ENCODE measurements at places on chromosomes 16 and 17.

- no peak for DNase-seq
Measured at GRCh38 chr16:84314814-84315213, 20.1 kb downstream of the WFDC1 start.

DNA sequence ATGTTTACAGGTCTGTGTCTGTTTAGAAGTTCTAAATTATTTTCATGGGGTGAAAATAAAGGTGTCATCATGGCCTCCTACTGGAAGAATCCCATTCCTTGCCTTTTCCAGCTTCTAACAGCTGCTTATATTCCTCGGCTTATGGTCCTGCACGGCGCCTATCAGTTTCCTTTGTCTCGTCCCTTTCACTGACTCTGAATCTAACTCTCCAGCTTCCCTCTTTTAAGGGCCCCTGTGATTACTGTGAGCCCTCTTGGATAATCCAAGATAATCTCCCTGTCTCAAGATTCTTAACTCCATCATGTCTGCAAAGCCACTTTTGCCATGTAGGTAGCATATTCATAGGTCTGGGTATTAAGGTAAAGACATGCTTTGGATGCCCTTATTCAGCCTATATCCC lies 441.0 kb upstream of the ERCC4 start:
- DNase-seq, result no peak

DNA sequence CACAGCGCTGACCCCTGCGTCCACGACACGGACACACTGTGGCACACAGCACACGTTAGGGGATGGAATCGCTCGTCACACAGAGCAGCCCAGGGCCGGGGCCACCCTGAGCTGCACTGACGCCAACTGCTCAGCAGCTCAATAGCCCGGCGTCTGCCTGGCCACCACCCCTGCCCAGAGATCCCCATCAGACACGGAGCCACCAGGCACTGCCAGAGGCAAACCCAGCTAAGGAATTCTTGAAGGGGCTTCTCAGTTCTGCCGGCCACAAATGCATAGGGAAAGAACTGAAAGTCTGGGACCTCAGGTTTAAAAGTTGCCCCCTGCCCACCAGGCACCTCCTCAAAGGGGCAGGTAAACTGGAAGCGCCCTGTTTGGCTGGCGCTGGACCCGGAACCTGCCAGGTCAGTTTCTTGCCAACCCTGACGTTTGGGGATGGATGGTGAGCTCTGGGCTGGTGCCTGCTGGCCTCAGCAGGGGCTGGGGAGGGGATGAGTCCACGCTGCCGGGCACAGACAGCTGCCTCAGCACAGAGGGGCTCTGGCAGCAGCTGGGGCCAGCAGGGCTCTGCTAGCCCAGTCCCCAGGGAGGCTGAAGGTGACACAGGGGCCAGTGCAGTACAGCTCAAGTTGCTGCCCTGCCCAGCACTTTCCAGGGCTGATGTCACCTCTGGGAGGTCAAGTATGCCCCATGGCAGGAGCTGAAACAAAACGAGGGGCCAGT lies 33.2 kb downstream of the TIMM22 start:
- DNase-seq, result no peak

DNA sequence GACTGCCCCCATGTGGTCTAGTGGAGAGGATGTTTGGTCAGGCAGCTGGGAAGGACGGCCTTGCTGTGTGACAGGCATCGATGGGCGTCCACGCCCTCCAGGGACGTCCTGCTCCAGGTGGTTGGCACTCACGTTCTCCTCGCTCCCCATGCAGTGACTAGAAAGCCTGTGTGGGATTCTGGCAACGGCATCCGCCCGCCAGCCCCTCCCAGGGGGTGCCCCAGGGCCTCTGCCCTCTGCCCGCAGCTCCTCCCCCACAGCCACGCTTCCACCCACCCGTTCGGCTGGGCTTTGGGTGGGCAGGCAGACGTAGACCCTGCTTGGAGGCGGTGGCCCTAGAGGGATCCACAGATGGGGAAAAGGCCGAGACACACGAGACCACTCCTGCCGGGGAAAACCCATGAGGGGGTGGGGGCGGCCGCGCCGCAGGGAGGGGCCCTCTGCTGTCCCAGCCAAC lies 4.7 kb upstream of the IL17C start:
- DNase-seq, result no peak

GRCh38 chr17:21287703-21288449 lies 3.4 kb downstream of the MAP2K3 start:
- DNase-seq, result no peak

- no peak for DNase-seq
Measured at GRCh38 chr16:14527411-14528044, 102.5 kb downstream of the PARN start.

GRCh38 chr16:907842-908241 lies 62.9 kb downstream of the LMF1 start:
- no peak for DNase-seq

DNA sequence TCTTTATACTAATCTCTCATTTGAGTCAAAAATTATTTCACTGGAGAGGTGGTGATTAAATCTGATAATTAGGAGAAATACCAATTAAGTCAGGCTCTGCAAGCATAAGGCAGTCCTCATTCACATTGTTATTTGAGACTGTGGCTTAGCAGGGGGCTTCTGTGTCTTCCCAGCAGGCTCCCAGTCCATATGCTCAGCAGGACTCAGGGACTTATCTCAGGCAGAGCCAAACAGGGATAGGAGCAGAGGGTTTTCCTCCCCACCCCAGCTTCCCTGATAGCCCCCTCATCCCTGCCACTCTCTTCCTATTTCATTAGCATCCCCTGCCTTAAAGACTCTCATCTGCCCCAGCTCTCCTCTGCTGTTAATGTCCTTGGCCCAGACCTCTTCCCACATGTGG lies 104.3 kb upstream of the DNAH9 start:
- DNase-seq, result no peak

GRCh38 chr16:67521095-67521804 lies 7.4 kb upstream of the RIPOR1 start:
- DNase-seq, result no peak

- DNase-seq, result no peak
Measured at GRCh38 chr16:23941963-23942564, 106.3 kb downstream of the PRKCB start.

DNA sequence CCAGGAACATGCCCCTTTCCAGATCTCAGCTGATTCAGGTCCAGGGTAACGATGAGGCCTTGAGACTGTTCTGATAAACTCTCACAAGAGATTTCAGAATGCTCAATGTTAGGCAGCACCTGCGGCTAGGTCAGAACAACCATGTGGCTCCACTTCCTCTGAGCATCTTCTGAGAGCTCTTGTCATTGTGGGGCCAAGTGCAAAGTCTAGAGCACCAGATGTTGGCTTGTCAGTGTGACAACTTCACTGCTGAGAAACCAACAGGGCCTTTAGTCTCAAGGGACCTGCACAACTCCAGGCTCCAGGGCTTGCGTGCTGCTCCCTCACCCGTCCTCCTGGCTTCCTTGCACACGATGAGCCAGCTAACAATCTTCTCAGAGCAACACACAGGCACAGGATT lies 29.0 kb downstream of the FCSK start:
- DNase-seq, result no peak

DNA sequence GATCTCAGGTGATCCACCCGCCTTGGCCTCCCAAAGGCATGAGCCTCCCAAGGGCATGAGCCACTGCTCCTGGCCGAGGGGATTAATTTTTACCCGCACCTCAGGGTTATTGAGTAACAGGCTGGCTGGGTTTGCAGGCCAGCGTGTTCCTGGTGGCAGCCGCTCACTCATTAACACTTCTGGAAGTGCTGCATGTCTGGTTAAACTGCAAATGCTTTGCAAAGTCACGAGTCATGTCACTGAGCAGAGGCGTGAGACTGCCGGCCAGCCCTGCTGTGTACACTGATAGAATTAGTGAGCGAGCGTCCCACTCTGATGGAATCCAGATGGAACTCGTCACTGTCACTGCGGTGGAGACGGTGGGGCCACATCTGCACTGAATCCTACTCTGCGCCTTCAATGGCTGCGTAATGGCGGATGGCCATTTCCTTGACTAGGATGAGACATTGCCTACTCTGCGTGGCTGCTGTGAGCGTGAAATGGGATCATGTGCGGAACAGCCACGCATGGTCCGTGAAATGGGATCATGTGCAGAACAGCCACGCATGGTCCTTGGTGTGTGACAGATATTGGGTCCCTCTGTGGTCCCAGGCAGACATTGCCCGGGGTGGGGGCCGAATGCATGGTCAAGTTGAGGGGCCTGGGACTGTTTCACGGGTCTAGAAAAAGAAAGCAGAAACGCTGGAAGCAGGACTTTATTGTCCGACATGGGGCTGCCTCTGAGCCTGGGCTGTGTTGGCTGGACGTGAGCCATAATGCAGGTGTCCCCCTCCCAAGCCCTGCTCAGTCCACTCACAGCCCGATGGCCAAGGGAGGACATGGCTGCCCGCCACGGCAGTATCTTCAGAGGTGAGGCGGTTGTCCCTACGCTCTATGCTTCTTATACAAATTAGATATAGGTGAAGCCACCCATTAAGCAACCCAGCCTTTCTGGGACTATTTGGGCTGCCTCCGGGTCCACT lies 740 bp upstream of the SLC5A10 start:
- no peak for DNase-seq

DNA sequence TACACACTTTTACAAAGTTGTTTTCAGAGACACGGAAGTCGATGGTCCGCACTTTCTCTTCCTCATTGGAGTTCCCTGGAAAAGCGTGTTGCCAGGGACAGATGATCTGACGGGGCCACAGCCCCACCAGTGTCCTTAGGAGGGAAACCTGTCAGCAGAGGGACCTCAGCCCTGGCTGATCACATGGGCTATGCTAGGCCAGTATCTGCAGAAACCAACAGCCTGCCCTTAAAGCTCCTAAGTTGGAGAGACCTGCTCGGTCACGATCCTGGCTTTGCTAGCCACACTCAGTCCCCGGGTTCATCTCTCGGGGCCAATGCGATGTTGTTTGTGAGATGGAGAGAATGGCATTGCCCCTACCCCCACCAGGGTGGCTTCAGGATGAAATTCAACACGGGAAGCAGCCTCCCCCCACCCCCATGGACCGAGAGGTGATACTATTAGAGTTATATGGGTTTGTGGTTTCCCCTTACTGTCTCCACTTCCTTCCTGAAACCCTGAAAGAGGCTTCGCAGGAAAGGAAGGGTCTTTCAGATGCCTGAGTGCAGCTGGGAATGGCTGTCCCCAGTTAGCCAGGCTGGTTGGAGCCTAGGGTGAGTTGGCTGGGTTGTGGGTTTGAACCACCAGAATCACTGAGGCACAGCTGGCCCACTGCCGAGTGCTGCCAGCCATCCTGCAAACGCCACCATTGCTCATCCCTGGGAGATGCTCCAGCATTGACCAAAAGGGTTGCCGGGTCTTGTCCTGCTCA lies 16.6 kb downstream of the RMI2 start:
- DNase-seq, result no peak

- no peak for DNase-seq
Measured at GRCh38 chr17:36149296-36149820, 27.1 kb downstream of the TBC1D3B start.

DNA sequence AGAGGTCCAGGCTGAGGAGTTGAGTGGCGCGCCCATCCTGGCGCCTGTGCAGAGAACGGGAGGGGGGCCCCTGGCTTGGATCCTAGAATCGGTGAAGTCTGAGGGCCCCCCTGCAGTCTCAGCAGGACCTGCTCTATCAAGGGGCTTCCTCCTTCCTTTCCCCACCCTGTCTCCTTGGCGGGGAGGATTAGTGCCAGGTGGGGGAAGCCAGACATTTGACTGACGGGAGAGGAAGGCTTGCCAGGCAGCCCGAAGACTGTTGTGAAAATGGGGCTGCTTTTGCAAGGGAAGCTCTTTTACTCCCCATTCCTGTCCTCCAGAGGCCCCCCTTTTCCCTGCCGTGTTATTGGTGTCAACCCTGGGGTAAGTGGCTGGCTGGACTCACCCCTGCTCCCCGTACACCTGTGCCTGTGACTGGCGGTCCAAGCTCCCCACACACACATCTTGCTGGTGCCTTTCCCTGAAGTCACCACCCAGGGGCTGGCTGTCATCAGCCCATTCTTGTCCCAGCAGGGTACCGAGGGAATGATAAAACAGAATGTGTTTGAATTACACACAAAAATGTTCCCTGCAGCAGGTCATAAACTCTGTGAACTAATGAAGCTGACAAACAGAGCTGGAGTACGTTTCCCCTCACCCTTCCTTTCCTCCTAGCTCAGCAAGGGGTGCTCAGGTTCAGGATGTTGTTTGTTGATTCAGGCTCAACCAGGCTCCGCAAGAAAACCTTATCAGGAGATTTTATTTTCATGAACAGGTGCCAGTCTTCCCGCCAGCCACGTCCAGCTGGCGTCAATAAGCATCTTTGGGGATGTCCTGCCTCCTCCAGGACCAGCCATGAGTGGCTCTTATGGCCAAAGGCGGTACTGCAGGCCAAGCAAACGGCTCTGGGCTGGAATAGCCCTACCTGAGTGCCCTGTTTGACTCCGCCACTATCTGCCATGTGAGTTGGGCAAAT lies 4.4 kb upstream of the ARMC7 start:
- no peak for DNase-seq

GRCh38 chr16:9813665-9814064 lies 368.6 kb downstream of the GRIN2A start:
- no peak for DNase-seq

GRCh38 chr16:87324411-87325275 lies 7.5 kb upstream of the C16orf95 start:
- DNase-seq, result no peak

- DNase-seq, result no peak
Measured at GRCh38 chr17:45020354-45021138, 30.9 kb downstream of the DCAKD start.

DNA sequence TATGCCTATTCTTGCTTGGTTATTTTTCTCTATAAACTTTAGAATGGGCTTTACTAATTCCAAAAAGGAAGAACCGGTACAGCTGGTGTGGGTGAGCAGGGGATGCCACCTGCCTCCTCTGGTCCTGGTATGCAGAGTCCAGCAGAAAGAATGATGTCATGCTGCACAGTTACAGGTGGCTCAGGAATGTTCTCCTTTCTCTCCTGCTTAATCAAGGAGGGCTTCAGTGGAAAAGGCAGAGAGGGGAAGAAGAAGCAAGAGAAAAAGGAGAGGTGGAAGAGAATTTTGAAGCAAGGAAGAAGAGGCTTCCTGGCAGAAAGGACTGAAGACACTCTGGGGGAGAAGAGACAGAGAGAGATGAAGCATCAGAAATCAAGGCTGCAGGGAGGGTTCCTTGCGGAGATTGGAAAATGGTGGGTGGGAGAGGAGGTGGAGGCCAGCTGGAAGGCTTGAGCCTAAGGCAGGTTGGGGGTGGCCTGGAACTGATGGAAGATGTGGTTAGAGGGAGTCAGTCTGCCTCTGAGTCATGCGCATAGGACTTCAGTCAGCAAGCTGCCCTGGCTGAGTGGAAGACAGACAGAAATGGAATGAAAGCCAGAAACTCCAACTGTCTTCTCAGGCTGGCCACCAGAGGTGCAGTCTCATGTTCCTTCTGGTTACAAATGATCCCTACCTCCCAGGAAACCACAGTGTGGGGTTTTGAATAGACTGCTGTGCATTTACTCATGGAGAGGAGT lies 64.6 kb upstream of the CRHR1 start:
- DNase-seq, result no peak

DNA sequence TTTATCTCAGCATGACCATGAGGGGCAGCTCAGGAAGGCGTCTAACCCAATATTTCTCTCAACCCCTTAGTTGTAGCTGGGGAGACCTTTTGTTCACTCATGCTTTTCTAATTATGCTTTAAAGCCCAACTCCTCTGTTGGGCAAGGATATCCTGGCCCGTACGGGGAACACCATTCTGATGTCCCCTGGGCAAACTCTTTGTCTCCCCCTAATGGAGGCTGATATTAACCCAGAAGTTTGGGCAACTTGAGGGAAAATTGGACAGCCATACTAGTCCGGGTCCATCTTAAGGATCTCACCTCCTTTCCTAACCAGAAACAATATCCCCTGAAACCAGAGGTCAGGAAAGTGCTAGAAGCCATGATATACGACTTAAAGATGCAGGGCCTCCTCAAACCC lies 143.7 kb upstream of the COX10 start:
- no peak for DNase-seq
